GM12878 (cell line): ENCODE measurements at places on chromosomes 16 and 17. TPM values are rescaled to one million over a fixed set of nuclear protein-coding genes. Genes with fewer than 3 reads are reported as not detected.

DNA sequence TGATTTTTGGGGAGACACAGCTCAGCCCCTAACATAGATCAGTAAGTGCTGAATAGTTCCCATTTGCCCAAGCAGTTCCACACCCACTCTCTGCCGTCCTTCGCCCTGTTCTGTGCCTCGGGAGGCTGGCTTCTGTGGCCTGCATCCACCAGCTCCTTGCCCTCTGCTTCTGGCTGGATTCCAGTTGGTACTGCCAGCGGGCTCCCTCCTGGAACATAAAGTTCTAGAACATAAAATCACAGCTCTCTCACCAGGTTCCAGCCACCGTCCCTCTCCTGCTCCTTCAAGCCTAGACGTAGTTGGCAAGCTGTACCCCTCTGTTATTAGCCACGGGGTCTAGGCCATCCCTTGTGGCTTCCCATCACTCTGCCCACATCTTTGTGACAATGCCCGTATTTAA lies 3.9 kb upstream of the MRPS23 start:
- H3K27ac ChIP-seq, result no peak overlapping the region
- no peak for DNase-seq
- no peaks in the 10 kb centered on the region for H3K36me3 ChIP-seq

TBX2 gene
- polyA plus RNA-seq, result not detected in 2 replicates

DNA sequence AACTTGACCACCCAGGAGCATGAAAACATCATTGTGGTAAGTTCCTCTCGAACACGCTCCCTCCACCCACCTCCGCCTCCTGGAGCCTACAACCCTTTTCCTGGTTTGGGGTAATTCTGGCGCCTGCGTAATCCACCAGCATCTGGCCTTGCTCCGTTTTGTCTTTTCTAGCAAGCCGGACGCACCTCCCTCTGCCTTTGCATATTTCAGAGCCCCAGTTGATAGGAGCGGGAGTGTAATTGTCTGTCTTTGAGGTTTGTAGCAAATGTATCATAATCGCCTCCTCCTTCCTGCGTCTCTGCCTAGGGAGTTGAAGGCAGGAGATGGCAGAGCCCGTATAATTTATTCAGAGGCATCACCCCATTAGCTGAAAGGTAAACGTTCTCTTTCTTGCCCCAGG lies 121.3 kb upstream of the PLCG2 start:
- no peak overlapping the region for H3K27ac ChIP-seq
- H3K36me3 ChIP-seq, result peaks cover 15% of the 10 kb centered on the region
- no peak for DNase-seq
- H3K4me1 ChIP-seq, result peaks cover 14% of the 10 kb centered on the region
- H3K4me3 ChIP-seq, result no peak overlapping the region
- H3K27me3 ChIP-seq, result no peaks in the 10 kb centered on the region

- H3K4me1 ChIP-seq, result no peaks in the 10 kb centered on the region
- DNase-seq, result no peak
- H3K27me3 ChIP-seq, result peaks cover 28% of the 10 kb centered on the region
- no peak overlapping the region for H3K4me3 ChIP-seq
- H3K36me3 ChIP-seq, result no peaks in the 10 kb centered on the region
Measured at GRCh38 chr16:49280105-49280741, 1.4 kb downstream of the CBLN1 start.

DNA sequence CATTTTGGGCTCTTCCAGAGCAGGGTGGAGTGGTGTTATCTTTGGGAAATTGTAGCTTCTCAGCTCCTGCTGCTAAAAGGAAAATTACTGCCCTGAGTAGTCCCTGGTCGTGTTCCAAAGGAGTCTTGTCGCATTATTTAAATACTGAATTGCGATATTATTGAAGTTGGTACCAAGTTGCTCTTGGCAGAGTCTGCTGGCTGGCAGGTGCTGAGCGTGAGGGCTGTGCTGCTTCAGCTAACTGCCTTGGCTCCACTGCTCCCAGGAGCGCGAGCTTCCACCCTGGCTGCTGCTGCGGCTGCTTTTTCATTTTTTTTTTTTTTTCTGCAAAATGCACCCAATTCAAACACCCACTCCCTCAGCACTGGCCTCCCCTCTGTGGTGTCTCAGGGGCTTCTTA lies 289.8 kb downstream of the MAF start:
- no peak for DNase-seq
- H3K36me3 ChIP-seq, result no peaks in the 10 kb centered on the region
- H3K27me3 ChIP-seq, result peaks cover 4% of the 10 kb centered on the region; the same call in 1 of the 2 replicates
- no peak overlapping the region for H3K4me3 ChIP-seq
- H3K4me1 ChIP-seq, result peaks cover 4% of the 10 kb centered on the region

GRCh38 chr17:51230306-51230705 lies 29.5 kb downstream of the MBTD1 start:
- no peak for DNase-seq
- peaks cover 6% of the 10 kb centered on the region; the same call in 1 of the 2 replicates for H3K4me1 ChIP-seq
- H3K4me3 ChIP-seq, result no peak overlapping the region
- H3K27me3 ChIP-seq, result no peaks in the 10 kb centered on the region
- H3K27ac ChIP-seq, result peak overlapping the region; percentile 6; the same call in 1 of the 2 replicates

TBC1D28 gene
- polyA plus RNA-seq, result not detected in 2 replicates

TBC1D3I gene
- 0.12 TPM in 1 of 2 replicates, not detected in the other for polyA plus RNA-seq

DNA sequence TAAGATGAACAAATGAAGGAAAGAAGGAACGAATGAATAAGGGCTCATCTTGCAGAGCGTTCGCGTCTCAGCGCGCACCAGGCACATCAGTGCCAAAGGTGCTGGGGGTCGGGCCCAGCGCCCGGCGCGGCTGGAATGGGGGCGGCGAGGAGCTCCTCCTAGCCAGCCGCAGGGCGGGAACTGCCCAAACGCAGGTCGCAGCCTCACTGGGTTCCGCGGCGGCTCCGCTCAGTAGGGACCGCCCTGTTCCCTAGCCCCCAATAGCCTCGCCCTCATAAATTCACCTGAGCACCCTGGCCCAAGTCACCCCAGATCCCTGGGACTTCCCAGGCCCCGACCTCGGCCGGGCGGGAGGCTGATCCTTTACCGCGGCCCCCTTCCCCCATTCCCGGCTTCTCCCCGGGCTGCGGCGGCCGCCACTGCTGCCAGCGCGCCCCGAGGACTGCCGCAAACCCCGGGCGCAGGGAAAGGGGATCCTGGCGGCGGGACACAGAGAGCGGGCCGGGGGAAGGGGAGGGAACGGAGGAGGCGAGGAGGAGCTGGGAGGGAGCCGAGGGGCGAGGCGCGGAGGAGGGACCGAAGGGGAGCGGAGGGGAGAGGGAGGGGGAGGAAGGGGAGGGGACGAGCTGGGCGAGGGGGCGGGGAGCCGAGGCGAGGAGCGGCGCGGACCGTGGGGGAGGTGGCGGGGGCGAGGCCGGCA lies 377 bp upstream of the CRHR1 start:
- DNase-seq, result no peak
- no peak overlapping the region for H3K4me3 ChIP-seq
- H3K4me1 ChIP-seq, result no peaks in the 10 kb centered on the region
- H3K27ac ChIP-seq, result no peak overlapping the region
- no peaks in the 10 kb centered on the region for H3K36me3 ChIP-seq

EPOP gene
- polyA plus RNA-seq, result 1.4 and 1.6 TPM in 2 replicates

GRCh38 chr16:27355610-27356009 lies 41.8 kb downstream of the IL4R start:
- H3K27me3 ChIP-seq, result no peaks in the 10 kb centered on the region
- H3K4me1 ChIP-seq, result no peaks in the 10 kb centered on the region
- DNase-seq, result no peak
- H3K27ac ChIP-seq, result no peak overlapping the region

DNA sequence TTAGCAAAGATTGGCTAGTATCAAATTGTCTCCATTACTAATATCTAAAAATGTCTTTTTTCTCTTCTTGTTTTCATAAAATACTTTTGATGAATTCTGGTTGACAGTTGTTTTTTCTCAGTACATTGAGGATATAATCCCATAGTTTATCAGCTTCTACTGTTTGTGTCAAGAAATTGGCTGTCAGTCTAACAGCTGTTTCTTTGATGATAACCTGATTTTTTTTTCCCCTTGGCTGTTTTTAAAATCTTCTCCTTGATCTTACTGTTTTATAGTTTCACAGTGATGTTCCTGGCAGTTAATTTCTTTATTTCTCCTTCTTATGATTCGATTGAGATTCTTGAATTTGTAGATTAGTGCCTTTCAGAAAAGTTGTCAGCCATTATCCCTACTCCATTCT lies 315.3 kb upstream of the PMFBP1 start:
- no peak overlapping the region for H3K4me3 ChIP-seq
- H3K27ac ChIP-seq, result no peak overlapping the region
- H3K27me3 ChIP-seq, result no peaks in the 10 kb centered on the region

- no peaks in the 10 kb centered on the region for H3K36me3 ChIP-seq
- H3K4me1 ChIP-seq, result no peaks in the 10 kb centered on the region
- H3K4me3 ChIP-seq, result no peak overlapping the region
- H3K27ac ChIP-seq, result no peak overlapping the region
- no peak for DNase-seq
Measured at GRCh38 chr16:47826070-47826469, 329.7 kb downstream of the ABCC12 start.

SEC14L5 gene
- not detected in 2 replicates for polyA plus RNA-seq

TEKT5 gene
- 0.90 TPM in 1 of 2 replicates, not detected in the other for polyA plus RNA-seq

GRCh38 chr17:62668091-62668804 lies 40.8 kb downstream of the MRC2 start:
- no peak overlapping the region for H3K27ac ChIP-seq
- H3K4me1 ChIP-seq, result no peaks in the 10 kb centered on the region
- H3K36me3 ChIP-seq, result no peaks in the 10 kb centered on the region
- H3K4me3 ChIP-seq, result no peak overlapping the region

DNA sequence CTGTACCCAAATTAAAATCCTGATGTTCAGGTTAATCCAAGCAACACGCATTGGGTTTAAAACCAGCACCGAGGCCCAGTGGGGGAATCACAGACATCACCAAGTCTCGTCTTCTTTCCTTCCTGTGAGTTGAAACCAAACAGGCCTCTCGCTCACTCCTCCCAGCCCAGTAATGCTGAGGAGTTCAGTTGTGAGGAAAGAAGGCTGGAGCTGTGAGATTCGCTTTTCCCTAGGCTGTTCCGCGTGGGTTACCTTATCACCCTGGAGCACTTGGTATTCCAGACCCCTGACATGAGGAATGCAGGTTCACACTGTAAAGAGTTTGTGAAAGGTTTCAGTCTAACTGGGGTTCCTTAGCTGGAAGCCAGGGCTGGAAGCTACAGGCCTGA lies 20.8 kb downstream of the CIBAR2 start:
- H3K27ac ChIP-seq, result no peak overlapping the region
- no peaks in the 10 kb centered on the region; the same call in none of the 2 replicates for H3K27me3 ChIP-seq

GRCh38 chr16:14140923-14141322 lies 69.8 kb downstream of the MRTFB start:
- H3K4me1 ChIP-seq, result peaks cover 5% of the 10 kb centered on the region
- no peak overlapping the region for H3K27ac ChIP-seq
- H3K4me3 ChIP-seq, result no peak overlapping the region
- H3K27me3 ChIP-seq, result no peaks in the 10 kb centered on the region
- no peak for DNase-seq

DNA sequence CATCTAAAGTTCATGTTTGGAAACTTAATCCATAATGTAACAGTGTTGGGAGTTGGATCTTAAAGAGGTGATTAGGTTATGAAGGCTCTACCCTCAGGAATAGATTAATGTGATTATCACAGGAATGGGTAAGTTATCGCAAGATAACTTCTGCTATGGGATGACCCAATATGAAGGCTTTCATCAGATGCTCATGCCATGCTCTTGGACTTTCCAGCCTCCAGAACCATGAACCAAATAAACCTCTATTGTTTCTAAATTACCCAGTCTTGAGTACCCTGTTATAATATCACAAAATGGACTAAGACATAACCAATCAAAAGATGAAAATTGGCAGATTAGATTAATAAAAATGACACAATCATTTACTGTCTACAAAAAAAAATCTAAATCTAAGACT lies 906.9 kb upstream of the SOX9 start:
- no peak for DNase-seq
- no peaks in the 10 kb centered on the region for H3K4me1 ChIP-seq
- no peak overlapping the region for H3K27ac ChIP-seq

DNA sequence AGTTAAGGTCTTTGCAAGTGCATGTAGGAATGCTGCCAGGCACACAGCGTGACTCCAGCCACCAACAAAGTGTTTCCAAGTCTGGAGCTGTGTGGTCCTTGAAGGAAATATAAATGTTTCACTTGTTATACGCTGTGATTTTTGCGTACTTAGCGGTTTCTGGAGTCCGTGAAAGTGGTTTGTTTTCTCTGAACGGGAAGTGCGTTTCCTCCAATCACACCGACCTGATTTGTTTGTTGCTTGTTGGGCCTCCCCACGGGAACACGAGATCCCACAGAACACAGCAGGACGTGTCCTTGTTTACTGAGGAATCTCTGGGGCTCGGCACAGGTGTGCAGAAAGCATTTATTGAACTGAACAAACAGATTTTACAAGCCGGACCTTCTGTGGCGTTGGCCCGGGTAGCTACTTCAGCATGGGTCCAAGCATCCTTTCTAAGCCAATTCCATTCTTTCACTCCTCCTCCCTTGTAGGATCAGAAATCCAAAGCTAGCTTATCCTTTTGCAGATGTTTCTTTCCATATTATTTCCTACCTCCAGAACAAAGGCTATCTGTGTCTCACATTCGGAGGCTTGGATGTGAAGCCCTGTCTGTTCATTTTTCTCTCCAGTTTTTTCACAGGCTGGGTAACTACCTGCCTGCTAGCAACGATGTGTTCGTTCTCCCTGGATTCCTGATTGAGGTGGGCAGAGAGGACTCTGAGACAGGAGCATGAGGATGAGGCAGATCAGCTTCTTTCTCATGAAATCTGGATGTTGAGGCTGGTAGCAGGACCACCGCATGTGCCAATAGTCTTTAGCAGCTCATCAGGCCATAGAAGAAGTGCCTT lies 44.6 kb downstream of the ABAT start:
- H3K27me3 ChIP-seq, result no peaks in the 10 kb centered on the region
- no peaks in the 10 kb centered on the region for H3K36me3 ChIP-seq

ICAM2 gene
- 69.8 and 79.6 TPM in 2 replicates for polyA plus RNA-seq

DNA sequence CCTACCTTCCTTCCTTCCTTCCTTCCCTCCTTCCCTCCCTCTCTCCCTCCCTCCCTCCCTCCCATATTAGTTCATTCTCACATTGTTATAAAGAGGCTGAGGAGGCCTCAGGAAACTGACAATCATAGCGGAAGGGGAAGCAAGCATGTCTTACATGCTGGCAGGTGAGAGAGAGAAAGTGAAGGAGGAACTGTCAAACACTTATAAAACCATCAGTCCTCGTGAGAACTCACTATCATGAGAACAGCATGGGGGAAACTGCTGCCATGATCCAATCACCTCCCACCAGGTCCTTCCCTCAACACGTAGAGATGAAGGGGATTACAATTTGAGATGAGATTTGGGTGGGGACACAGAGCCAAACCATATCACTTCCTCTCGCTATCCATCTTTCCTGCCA lies 281.6 kb upstream of the FOXF1 start:
- no peak overlapping the region for H3K4me3 ChIP-seq
- H3K36me3 ChIP-seq, result no peaks in the 10 kb centered on the region
- H3K4me1 ChIP-seq, result no peaks in the 10 kb centered on the region
- DNase-seq, result no peak
- no peak overlapping the region for H3K27ac ChIP-seq

- H3K27me3 ChIP-seq, result no peaks in the 10 kb centered on the region
- no peaks in the 10 kb centered on the region for H3K4me1 ChIP-seq
- DNase-seq, result no peak
Measured at GRCh38 chr16:1643521-1643920, 31.4 kb downstream of the CRAMP1 start.

- H3K36me3 ChIP-seq, result no peaks in the 10 kb centered on the region
- no peak for DNase-seq
- H3K27me3 ChIP-seq, result peaks cover under 1% of the 10 kb centered on the region; the same call in 1 of the 2 replicates
- H3K27ac ChIP-seq, result no peak overlapping the region
- no peak overlapping the region for H3K4me3 ChIP-seq
- H3K4me1 ChIP-seq, result no peaks in the 10 kb centered on the region
Measured at GRCh38 chr17:77948690-77949114, 9.8 kb upstream of the TNRC6C start.

- peaks cover 11% of the 10 kb centered on the region for H3K4me1 ChIP-seq
- DNase-seq, result no peak
- H3K27ac ChIP-seq, result no peak overlapping the region
- no peaks in the 10 kb centered on the region for H3K27me3 ChIP-seq
- no peak overlapping the region for H3K4me3 ChIP-seq
Measured at GRCh38 chr17:50219939-50220465, 18.6 kb upstream of the COL1A1 start.

C17orf100 gene
- 3.5 and 4.7 TPM in 2 replicates for polyA plus RNA-seq

C17orf50 gene
- polyA plus RNA-seq, result not detected in 2 replicates
